NCI-H460 (cell line): ENCODE measurements at places on chromosomes 7 and 10. TPM values are rescaled to one million over a fixed set of nuclear protein-coding genes. Genes with fewer than 3 reads are reported as not detected.

ATOH7 gene
- total RNA-seq = 0.20 TPM in 1 of 2 replicates, not detected in the other

DNA sequence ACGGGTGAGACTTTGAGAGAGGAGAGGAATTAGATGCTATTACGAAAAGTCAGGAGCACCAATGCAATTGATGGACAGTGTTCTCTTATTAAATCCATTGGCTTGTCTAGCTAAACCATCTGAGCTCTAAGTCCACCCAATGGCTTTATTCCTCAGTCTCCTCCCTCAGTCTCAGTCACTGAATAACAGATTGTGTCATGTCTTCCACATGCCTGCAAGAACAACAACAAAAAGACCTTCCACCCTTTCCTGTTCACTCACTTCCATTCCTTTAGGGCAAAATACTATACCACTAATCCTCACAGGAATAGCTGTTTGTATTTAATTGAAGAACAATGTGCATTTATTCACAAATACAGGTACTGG, 154.8 kb upstream of the LAMB4 start:
- DNase-seq = no peak

DNA sequence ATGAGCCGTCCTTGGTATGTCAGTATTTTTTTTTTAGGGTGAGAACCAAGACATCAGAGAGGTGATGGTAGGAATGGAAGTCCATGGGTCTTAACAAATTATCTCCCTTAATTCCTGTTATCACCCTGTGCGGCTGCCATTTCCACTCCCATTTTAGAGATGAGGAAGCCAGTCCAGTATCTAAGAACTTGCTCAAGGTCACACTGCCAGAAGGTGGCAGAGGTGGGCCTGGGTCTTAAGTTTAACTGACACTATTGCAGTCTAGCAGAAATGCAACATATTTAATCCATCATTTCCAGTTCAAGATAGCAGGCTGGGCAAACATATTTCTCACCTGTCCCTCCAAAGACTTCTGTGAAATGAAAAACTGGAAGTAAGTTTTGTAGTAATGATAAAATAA, 108.3 kb downstream of the GLI3 start:
- DNase-seq = no peak

GRCh38 chr7:17136126-17136525, 162.3 kb upstream of the AHR start:
- no peak for DNase-seq

DNA sequence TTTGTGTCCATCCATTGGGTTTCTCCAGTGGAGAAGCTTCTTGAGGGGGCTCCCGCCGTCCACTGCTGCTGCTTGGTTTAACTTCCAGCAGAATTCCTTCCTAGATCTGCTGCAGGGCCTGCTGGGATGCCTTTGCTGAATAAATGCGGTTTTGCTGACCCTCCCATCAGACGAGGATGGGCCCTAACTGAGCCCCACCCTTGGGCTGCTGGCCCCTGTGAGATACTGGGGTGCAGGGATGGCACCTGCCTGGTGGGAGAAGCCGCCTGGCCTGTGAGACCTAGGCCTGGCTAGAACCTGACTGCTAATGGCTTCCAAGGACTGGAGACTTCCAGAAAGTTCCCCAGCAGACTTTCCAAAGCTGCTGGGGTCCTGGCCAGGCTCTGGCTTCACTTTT, 43.8 kb downstream of the ZNF467 start:
- DNase-seq = no peak
